ENCODE measurements at places on chromosomes 6 and 20.

GRCh38 chr6:36862164-36862847, 12.3 kb downstream of the PPIL1 start:
- DNase-seq: no peak

DNA sequence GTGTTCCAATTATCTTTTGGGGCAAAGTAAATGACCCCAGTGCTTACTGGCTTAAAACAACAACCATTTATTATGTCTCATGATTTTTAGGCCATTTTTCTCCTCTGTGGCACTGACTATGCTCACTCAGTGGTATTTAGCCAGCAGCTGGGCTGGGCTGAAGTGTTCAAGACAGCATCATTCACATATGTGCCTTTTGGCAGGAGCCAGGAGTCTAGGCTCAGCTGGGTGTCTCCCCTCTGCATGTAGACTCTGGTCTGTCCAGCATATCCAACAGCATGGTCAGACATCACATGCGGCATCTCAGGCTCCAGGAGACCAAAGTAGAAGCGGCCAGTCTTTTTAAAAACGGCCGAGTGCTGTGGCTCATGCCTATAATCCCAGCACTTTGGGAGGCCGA, 120.3 kb upstream of the TOP1 start:
- no peak for DNase-seq

- DNase-seq: no peak
These were observed 81.0 kb downstream of the SMLR1 start for GRCh38 chr6:130908188-130908587.

DNA sequence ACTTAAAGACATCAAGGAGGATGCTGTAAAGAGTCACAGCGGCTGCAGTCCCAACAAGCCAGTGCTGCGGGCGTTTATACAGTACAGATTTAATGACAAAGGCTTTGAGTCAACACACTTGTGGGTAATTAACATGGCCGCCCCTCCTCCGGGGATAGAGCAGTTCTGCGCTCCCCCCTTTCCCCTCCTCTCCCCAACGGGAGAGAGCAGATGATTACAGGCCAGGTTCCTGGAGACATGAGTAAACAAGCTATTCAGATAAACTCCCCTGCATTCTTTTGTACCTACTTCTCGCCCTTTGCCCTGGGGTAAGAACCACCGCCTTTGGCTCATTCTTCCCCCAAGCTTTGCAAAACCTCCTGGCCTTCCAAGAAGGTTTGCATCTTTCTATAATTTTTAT, 23.6 kb upstream of the FABP7 start:
- DNase-seq: no peak

DNA sequence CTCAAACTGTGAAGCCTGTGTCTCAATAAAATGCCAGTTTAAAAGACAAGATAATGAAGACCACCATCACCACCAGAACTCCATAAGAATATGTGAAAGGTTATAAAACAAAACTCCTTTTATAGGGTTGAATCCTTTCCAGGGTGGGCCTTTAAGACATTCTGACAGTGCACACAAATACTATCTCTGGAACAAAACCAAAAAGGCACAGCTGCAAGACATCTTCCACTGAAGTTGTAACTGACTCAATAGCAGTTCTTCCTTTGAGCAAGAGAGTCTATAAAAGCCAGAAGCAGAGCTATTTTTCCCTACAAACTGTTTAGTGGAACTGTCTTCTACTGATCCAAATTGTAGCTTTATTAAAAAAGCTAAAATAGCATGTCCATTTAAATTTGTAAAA, 81.6 kb downstream of the EPB41L2 start:
- no peak for DNase-seq

- DNase-seq: no peak
These were observed 45.4 kb upstream of the AIG1 start for GRCh38 chr6:143015300-143015706.

DNA sequence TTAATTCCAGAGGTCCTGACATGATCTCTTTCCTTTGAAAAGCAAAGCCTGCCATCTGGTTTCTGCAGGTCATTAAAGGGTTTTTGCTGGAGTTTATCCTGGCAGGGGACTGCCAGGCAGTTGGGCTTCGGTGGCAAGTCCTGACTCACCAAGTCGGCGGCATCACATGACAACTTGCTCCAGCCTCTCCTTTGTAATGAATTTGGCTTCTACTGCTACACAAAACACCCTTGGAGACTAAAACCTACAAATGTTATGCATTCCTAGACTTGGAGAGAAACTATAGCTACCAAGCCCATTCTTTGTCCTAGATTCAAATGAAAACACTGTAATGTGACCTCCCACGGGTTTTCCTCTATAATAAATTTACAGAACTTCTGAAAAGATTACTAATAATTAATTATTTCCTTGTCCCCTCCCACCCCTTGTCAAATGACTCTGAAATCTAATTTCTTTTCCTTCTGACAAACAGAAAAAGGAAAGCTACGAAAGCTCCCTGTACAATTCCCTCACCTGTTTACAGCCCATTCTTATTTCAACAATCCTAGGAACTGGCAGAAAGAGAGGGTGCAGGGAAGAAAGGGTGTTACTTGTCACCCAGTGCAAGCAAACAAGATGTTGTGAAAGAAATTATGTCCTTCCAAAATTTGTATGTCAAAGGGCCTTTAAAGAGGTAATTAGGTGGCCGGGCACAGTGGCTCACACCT, 62.9 kb downstream of the QRSL1 start:
- DNase-seq: peak; percentile 27

DNA sequence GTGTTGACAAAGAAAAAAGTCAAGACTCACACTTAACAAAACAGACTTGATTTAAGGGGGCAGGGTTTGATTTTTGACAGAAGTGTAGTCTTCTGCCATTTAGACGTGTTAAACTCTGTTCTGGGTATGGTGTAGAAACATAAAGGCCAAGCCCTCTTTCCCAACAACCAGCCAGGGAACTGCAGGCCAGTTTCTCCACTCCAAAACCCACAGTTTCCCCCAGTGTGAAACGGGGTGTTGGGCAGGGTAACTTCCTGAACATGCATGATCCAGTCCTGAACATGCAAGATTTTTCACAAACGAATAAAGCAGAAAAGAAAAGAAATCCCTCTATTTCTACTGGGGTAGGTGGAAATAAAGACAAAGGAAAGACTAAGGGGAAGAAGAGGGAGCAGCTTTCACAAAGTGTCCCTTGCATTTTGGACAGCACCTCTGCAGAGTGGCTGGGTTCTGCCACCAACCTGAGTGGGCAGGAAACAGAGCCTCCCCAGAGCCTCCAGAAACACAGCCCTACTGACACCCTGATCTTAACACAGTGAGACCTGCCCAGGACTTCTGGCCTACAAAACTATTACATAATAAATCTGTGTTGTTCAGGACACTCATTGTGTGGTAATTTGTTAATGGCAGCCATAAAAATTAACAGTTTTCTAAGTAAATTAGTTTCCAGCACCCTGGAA, 7.5 kb downstream of the APMAP start:
- DNase-seq: no peak

DNA sequence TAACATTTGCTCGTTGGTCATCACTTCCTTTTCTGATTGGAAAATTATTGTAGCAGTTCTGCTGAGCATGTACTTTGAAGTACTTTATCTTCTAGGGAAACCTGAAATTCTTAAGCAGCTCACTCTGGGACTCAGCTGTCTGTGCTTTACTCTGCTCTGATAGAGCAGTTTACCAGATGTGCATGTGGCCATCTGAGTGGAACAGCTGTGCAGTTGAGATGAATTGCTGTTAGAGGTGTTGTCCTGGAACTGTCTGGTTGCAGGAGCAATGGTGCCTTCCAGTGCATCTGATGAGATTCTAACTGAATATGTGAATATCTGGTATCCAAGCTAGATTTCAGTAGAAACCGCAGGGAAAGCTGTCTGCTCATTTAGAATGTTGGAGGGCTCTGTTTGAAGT, 27.2 kb downstream of the PANK2 start:
- DNase-seq: no peak

DNA sequence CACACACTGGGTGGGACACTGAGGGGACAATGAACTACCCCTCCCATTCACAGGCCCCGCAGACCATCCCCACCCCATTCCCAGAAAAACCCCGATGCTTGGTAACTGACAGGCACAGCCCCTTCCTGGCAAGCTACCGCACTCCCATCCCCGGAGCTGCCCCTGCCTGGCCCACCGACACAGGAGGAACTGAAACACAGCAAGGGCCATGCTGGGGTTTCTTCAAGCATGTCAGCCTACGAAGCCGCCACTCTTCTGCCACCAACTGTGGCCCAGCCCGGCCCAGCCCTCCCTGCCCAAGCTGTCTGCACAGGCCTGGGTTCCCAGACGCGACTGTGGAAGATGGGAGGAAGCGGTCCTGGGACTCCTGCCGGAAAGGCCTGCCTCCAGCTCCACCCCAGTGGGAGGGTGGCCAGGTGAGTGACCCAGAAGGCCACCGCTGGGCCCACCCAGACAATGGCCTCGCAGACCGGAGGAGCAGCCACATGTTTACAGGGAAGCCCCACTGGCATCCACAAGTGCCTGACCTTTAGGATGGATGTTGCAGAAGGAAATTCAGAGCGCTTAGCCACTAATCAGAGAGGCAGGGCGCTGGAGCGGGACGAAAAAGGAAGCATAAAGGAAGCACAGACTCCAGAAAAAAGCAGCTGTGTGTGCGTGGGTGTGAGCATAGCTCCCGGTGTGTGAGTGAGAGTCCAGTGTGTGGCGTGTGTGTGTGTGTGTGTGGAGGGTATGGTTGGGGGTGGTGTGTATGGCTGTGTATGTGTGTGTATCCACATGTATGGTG, 91.6 kb downstream of the PRND start:
- no peak for DNase-seq

GRCh38 chr6:41939848-41940758, 1.5 kb downstream of the CCND3 start:
- DNase-seq: no peak

DNA sequence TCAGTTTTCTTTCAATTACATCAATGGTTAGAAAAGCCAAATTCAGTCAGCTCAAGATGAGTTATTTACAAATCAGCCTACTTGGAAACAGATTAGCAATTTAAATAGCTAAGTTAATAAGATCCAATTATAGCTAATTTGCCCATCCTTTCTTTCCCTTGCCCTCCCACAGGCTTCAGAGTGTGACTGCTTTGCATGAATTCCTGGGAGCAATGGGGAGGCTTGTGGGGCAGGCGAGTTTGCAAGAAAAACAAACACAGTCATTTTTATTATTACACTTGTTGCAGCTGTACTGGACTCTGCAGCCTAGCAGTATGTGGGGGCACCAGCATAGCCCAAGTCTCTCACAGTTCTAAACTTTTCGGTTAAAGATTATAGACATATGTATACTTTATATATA, 219.0 kb downstream of the NKAIN2 start:
- no peak for DNase-seq

DNA sequence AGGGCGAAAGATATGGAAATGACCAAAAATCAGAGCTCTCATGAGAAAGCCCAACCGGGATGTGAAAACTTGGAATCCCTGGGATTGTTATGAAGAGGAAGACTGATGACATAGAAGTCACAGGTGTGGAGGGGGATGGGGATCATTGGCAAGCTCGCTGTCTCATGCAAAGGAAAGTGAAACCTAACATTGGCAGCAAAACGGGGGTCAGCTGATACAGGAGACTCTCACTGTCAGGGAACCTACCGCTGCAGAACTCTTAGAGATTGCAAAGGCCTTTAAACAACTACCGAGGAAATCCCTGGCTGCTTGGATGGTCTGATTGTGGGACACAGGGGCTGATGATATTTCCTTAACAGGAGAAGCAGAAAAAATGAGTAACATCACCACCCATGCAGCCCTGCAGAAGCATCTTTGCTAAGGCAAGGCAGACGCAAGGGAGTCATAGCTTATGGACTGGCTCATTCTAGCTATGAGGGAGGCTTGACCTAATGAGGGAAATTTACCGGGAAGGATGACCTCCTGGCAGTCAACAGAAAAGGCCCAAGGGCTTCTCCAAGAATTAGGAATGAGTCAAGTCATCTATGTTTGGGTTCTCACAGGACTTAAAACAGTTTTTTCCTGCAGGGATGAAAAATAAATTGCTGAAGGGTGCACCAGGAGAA, 7.0 kb downstream of the MUC21 start:
- no peak for DNase-seq
